ENCODE measurements at places on chromosomes 16 and 17.

- DNase-seq = no peak
These were observed 9.6 kb downstream of the IFT140 start for GRCh38 chr16:1602285-1602684.

GRCh38 chr16:22948603-22949368 is 134.8 kb downstream of the HS3ST2 start:
- DNase-seq = no peak

GRCh38 chr17:56392321-56392720 is 201.2 kb upstream of the NOG start:
- no peak for DNase-seq

DNA sequence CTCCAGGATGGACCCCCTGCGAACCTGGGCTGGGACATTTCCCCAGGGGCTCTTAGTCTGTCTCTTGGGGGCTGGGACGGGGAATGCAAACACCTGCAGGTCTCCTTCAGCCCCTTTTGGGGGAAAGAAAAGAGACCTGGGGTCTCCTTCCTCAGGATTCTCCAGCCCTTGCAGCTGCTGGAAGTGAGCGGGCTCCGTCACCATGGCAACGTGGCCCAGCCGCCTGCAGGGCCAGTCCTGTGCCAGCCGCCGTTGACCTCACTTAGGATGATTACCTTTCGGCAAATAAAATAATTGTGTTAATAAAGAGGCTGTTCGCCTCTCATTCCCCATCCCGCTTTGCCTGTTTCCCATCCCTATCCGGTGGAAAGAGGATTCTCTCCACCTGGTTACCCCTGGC is 25.7 kb downstream of the MRM1 start:
- DNase-seq = no peak

- DNase-seq = no peak
These were observed 43.1 kb downstream of the ANKFY1 start for GRCh38 chr17:4220655-4221054.

DNA sequence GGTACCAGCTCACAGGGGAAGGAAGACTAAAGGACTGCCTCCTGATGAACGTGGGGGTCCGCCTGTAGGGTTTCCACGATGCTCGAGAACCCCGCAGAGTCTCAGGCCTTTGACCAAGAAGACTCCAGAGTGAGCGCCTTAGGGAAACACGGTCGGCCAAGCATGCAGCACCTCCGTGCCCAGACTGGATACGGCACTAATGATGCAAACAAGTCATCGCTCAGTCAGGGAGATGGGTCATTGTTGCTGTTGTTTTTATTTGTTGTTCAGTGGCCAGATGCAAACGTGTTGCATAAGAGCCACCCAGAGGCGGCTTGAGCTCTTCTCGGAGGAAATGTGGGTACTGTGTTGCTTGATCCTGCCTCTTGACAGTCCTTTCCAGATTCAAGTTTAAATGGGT is 19.3 kb upstream of the RBFOX3 start:
- no peak for DNase-seq

DNA sequence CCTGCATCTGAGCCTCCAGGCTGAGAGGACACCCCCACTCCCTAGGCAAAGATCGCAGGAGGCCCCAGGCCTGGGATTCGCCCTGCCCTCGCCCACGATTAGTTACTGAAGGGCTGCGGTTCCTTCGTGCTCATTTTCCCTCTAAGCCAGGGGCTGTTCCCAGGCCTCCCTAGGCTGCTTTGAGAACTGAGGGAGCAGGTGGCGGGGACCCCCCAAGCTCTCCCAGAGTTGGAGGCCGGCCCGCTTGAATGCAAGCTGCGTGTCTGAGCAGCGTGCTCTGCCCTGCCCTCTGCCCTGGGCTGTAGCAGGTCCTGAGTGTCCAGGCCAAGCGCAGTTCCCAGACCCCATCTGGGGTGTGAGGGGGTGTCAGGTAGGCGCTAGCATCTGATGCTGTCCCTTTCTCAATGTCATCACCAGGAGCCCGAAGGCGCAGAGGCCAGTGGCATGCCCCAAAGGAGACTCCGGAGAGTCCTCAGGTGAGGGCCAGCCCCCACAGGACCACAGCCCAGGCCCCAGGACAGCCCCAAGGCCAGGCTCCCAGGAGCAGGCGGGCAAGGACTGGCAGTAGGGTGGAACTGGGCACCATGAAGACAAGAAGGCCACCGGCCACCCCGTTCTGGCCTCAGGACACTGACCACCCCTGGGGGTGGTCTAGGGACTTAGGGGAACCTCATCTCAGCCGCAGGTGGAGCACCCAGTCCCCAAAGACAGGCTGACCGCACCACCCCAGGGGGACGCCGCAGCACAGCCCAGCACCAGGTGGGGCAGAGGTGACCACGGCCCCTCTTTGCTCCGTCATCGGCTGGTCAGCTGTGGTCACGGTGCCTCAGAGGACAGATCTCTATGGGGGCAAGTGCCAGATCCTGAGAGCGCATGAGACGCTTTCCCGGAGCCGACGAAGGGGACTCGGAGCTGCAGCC is 14.6 kb downstream of the ENDOV start:
- no peak for DNase-seq

DNA sequence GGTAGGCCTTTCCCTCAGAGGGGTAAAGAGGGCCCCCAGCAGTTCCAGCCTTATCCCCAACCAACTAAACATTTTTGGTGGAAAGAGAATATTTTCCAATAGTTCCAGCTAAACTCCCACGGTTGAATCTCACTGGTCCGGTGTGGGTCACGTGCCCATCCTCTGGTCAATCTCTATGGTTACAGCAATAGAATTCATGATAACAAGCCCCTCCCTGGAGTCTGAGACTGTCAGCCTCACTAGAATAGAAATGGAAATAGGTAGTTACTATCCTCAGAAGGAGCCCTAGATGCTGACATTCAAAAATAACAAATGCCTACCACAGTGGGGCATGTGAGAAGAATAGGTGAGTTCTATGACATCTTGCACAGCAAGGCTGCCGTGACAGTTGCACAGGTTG is 37.5 kb upstream of the LITAF start:
- DNase-seq = no peak

- no peak for DNase-seq
These were observed at the start of gene EME2 for GRCh38 chr16:1772362-1772907. TSS of gene EME2 (plus strand) at chr16:1772810. CDS start at chr16:1773228, 418 bp downstream.

Measured in stimulated activated CD8-positive, alpha-beta memory T cell treated with anti-CD3 and anti-CD28 coated beads, Interleukin-15, amount 100 ng/mL, for 24 hours (primary cell).